ENCODE measurements at places on chromosomes 12 and 14. TPM values are rescaled to one million over a fixed set of nuclear protein-coding genes. Genes with fewer than 3 reads are reported as not detected.

SMCO3 gene
- not detected for total RNA-seq

DNA sequence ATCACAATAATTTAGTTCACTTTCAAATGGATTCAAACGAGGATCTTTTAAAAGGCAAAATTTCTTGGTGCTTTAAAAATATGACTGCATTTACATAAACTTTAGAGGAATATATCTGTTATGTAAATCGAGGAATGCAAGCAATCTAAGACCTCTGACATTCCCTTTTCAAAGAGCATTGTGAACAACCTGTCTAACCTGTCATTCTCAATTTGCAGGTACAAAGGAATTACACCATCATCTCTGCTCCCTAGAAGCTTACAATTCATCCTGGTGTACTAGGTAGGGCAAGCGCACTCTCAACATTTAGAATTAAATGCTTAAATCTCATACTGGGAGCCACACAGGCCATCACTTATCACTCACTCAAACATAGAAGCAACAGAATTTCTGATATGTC is 35.6 kb downstream of the BMP4 start:
- peak; percentile 11 for DNase-seq
- no peak overlapping the region for H3K27ac ChIP-seq
- H3K4me3 ChIP-seq, result no peak overlapping the region
- no peaks in the 10 kb centered on the region for H3K27me3 ChIP-seq
- H3K36me3 ChIP-seq, result no peaks in the 10 kb centered on the region

- DNase-seq, result peak; percentile 94
These were observed 20.4 kb downstream of the NINJ2 start for GRCh38 chr12:642633-643474.

GPR84 gene
- 1.5 TPM for total RNA-seq

IFNG-AS1 gene
- total RNA-seq, result not detected

Data from activated CD4-positive, alpha-beta T cell treated with anti-CD3 and anti-CD28 coated beads, Interleukin-2, amount 10 ng/mL, durations not matched to agents 24 days and 14 days (primary cell).